ENCODE measurements at places on chromosomes 7 and 10.

- peak; percentile 6 for DNase-seq
Measured at GRCh38 chr7:67821116-67821515, 824.5 kb downstream of the TYW1 start.

- DNase-seq: no peak
Measured at GRCh38 chr10:128540781-128541761, 414.8 kb upstream of the MKI67 start.

DNA sequence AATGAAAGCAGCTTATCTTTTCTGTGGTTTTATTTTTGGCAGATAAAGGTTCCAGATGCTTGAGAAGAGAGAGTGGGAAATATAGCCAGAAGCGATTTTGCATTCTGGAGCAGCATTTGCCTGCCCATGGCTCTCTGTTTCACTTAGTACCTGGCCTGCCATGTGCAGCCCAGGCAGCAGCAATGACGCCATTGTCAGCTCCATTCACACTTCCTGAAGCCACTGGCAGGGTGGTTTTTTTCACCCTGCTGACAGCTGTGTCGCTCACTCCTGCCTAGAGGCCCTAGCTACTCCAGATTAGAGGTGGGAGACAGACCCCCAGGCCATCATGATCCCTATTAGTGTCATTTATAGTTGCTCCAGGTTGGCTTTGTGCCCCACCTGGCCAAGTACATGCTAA lies 30.1 kb upstream of the NEUROD6 start:
- DNase-seq: no peak

- peak; percentile 12 for DNase-seq
Measured at GRCh38 chr10:112115781-112116385, 67.7 kb downstream of the GPAM start.

GRCh38 chr10:64038107-64038506 lies 516.9 kb downstream of the REEP3 start:
- no peak for DNase-seq

- no peak for DNase-seq
Measured at GRCh38 chr10:7484456-7485243, 73.8 kb upstream of the SFMBT2 start.

GRCh38 chr10:114897593-114897992 lies 40.4 kb upstream of the TRUB1 start:
- DNase-seq: no peak

DNA sequence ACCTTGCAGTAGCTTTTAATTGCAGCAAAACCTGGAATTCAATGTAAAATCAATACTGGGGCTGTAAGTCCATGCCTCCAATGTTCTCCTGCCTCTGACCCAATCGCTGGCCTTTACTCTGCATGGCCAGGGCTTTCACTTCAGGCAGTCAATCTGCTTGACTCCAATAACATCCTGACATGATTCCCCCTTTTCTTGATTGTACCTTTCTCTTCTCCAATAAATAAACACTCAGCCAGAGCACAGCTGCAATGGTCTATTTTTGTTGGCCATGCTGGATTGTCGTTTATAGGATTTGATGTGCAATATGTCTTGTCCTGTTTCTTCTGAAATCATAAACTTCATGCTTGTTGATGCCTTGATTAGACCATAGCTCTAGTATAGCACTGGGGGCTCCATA lies 97.8 kb upstream of the COL1A2 start:
- DNase-seq: no peak

DNA sequence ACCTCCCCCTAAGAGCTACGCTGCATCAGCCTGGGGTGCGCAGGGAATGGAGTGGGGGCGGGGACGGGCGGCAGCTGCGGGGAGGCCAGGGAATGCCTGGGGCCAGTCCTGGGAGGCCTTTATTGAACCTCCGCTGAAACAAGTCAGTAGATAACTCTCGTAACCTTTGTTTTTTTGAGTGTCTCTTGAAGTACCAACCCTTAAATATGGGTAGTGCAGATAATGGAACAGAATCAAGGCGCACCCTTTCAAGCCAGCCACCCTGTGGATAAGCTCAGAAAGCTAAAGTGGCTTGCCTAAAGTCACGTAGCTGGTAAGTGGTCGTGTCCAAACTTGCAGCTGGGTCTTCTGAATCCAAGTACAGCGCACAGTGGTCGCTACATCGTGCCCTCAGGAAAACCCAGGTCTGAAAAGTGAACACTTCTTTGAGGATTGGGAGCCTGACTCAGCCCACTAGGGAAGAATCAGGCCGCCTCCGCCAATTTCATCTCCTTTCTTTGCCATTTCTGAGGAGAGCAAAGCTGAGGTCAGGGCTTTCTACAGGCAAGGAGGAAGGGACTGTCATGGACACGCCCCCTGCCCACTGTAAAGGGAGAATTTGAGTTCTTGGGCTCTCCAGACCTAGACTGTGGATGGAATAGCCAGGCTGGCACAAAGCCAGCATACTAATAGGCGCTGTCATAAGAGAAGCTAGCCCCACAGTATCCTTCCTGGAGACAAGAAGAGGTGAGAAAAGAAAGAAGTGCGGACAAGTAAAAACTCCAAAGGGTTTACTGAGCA lies 3.2 kb upstream of the EGR2 start:
- no peak for DNase-seq

DNA sequence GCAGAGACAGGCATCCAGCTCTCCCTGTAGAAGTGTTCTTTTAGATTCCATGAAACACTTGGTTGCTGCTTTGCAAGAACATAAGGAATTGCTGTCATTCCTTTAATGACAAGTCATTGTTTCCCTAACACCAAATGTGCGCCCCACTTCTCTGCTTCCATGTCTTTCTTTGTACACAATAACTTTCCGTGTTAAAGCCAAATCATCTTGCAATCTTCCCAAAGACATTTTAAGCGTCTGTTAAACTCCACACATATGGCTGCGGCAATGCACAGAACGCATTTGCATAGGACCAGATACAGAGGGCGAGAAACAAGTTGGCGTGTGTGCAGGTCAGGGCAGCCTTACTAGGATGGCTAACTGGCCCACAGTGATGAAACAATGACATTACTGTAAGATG lies 399.3 kb upstream of the PRKCQ start:
- DNase-seq: no peak

DNA sequence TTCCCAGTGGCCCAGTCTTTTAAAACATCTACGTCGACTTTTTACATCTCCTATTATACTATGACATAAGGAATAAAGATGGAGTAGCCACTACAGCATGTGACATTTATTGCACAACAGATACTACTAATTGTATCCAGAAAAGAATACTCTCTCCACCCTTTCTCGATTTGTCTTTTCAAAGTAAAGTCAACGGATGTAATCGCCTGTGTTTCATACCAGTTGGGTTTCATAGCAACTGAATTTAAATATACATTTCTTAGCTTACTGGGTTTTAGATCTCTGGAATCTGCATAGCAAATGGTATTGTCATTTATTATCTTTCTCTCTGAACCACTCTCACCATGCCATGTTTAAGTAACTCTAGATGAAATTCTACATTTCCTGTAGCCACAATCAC lies 86.4 kb upstream of the TRIL start:
- DNase-seq: no peak

DNA sequence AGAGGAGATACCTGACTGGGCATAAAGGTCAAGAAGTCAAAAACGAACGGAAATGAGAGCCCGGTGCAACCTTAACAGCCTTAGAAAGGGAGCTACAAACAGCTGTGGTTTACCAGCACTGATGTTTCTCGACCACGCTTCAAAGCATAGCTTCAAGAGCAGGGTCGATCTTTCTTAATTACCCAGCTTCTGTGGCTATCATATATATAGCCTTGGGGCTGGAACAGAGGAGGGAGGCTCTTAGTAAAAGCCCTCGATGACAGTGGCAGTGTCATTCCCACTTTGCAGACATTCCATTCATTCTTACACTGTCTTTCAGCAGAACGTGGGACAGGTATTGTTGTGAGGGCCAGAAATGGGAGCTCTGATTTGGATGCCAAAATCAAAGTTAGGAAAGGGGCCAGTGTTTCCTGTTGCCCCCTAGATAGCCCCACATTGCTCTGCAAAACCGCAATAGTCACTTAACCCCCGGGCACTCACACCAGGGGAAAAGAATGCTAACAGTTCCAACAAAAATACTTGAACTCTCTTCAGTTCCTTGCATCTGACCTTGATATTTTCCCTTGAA lies 141.5 kb downstream of the MTPAP start:
- DNase-seq: no peak

GRCh38 chr10:119138346-119139306 lies 26.9 kb downstream of the SFXN4 start:
- no peak for DNase-seq

GRCh38 chr10:12838366-12838765 lies 163.1 kb downstream of the CCDC3 start:
- no peak for DNase-seq

GRCh38 chr10:132185601-132186487 lies 904 bp upstream of the DPYSL4 start:
- DNase-seq: peak; percentile 40

- DNase-seq: no peak
Measured at GRCh38 chr7:135150072-135150782, 2.4 kb downstream of the TMEM140 start.
